ENCODE measurements at places on chromosomes 4 and X.

DNA sequence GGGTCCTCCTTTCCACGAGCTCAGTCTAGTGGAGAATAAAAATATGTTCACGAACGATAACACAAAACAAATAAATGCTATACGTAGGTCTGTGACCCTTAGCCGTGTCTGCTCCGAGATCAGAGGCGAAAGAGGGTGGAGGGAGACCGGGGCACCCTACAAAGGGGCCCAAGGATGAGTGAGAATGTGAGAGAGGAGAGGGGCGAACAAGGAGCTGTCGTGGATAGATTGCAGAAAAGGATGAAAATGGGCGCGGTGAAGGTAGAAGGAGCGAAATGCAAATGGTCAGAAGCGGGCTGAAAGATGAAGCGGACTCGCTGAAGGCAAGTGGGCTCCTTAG is 6.2 kb upstream of the ZBTB33 start:
- no peak for DNase-seq

- DNase-seq: no peak
Observed at GRCh38 chr4:173807347-173807746, 277.3 kb upstream of the HAND2 start.

- no peak for DNase-seq
Observed at GRCh38 chrX:12984603-12985319, 9.9 kb downstream of the TMSB4X start.

GRCh38 chr4:102665527-102665926 is 95.2 kb downstream of the MANBA start:
- no peak for DNase-seq

DNA sequence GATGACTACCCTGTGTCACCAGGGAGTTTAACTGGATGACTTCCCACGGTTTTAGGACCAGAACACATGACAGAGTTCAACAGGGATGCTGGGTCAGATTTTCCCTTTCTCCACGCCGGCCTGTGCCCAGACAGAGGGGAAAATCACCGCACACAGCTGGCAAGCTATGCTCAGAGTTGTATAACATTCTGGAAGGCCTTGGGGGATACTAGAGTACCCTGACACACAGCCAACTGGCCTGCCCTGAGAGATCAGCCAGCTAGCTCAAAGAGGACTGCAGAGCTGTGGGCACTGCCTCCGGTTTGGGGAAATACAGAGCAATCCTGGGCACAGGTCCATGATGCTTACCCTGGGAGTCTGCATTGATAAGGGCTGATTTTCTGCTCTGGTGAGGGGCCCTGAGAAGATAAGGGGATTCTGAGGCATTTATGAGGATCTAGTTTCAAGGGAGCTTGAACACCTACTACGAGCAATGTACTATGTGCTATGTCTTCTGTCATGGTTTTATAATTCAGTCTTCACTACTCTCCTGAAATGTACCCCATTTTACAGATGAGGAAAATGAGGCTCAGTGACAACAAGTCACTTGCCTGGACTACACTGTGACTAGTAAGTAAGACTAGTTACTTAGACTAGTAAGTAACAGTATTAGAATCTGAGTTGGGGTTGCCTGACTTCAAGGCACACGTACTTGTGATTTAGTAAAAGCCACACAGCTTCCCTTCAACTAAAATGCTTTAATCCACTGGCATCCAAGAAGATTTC is 14.7 kb downstream of the C4orf54 start:
- DNase-seq: no peak

GRCh38 chrX:124373348-124373747 is 27.0 kb downstream of the SH2D1A start:
- DNase-seq: no peak

DNA sequence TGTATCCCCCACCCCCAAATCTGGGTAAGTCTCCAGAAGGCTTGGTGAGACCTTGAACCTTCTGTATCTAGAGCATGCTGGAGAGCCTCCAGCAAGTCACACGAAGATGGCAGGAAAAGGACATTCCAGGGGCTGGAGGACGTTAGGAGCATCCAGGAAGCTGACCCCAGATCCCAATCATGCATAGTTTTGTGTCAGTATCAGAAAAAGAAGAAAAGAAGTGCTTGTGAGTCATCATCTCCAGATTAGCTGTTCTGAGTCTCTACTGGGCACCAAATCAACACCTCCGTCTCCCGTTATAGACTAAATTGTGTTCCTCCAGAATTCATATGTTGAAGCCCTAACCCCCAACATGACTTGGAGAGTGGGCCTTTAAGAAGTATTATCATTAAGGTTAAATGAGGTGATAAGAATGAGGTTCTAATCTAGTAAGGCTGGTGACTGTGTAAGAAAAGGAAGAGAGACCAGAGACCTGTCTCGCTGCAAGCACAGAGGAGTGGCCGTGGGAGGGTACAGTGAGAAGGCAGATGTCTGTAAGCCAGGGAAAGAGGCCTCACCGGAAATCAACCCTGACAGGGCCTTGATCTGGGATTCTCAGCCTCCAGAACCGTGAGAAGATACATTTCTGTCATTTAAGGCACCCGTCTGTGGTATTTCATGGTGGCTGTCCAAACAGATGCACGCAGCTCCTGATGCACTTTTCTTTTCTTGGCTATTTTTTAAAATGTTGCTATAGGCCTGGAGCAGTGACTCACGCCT is 38.1 kb upstream of the CLDN24 start:
- DNase-seq: no peak

DNA sequence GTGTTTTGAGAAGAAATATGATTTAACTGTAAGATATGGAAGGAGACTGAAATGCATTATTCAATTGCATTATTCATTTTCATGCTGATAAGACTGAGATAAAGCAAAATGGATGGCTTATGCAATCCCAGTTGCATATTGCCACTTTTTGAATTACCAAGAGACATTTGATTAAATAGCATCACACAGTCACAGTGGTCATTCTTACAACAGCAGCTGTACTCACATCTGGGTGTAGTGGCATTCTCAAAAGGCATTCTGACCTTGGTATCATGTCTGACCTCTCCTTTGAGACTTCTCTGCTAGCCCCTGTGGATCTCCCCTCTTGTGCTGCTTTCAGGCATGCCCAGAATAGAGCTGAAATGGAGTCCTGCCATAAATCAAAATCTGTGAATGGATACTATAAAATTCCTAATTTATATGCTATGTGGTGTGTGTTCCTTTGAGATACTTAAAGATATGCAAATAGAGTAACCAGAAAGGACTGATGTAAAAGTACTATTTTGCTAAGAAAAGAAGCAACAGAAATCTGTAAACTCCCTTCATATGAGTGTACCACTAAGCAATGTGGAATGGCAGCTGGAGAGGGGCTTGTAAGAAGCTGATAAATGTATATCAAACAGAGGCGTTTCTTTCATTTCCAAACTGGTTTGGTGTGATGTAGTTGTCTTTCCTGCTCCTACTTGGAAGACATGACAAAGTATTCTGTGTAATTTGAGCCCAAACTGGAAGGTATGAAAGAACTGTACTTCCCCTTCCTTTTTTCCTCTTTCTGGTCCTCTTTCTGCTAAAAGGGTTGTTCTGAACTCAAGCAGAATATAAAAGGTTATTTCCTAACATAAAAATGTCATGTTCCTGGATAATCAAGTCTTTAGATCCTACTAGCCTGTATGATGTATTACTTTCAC is 25.4 kb upstream of the METAP1 start:
- DNase-seq: no peak

GRCh38 chr4:54746218-54746617 is 88.5 kb downstream of the KIT start:
- no peak for DNase-seq

GRCh38 chr4:96895826-96896225 is 1055.9 kb downstream of the PDHA2 start:
- no peak for DNase-seq

DNA sequence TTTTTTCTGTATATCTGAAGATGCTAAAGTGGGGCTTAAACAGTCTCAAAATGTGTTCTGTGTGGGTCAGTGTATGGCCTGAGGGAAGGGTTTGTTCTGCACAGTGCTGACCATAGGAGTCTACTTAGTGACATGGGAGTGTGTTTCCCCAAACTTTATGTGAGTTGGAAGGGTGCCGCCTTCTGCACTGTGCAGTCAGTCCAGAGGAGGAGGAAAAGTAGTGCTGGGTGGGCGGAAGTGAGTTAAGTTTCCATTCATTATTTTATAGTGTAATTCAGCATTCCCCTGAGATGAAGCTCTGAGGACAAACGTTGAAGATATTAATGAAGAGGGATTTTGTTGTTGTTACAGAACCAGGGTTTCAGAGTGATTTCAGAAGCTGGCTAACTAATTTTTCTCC is 2.9 kb downstream of the CHST7 start:
- no peak for DNase-seq

GRCh38 chr4:123386609-123387008 is 10.0 kb upstream of the SPRY1 start:
- DNase-seq: no peak

GRCh38 chr4:101009471-101009870 is 337.9 kb downstream of the PPP3CA start:
- no peak for DNase-seq

- DNase-seq: no peak
Observed at GRCh38 chr4:3107691-3108121, 33.2 kb downstream of the HTT start.

- no peak for DNase-seq
Observed at GRCh38 chr4:37653601-37654000, 32.6 kb downstream of the RELL1 start.

- DNase-seq: no peak
Observed at GRCh38 chr4:112251019-112251643, 19.5 kb downstream of the AP1AR start.

GRCh38 chrX:121150217-121150616 is 102.8 kb downstream of the GLUD2 start:
- no peak for DNase-seq

DNA sequence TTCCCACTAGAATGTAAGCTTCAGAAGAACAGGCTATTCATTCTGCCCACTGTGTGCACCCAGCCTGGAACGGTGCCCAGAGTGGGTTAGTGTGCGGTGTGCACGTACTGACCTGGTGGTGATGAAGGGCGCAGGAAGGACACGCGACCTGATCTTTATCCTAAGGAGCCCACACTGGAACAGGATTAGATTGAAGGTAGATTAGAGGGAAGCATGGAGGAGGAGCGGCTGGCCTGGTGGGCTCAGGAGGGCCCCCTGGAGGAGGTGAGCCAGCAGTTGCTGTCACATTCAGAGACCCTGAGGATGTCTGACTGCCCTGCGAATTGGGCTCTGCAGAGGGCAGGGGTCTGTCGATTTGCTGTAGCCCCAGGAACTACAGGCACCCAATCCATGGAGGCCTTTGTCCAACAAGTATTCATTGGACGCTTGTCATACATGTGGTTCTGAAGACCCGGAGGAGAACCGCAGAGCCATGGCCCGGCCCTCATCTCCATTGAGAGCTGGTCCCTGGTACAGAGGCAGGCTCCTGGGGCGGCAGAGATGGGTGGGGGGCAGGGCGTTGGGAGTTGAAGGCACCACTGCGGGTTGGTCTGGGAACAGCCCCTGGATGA is 73.2 kb downstream of the HTRA3 start:
- DNase-seq: no peak

- DNase-seq: no peak
Observed at GRCh38 chr4:142913461-142914030, 67.4 kb upstream of the INPP4B start.

- DNase-seq: no peak
Observed at GRCh38 chrX:139691843-139692505, 16.0 kb downstream of the MCF2 start.

- no peak for DNase-seq
Observed at GRCh38 chrX:148609515-148610327, 109.3 kb downstream of the AFF2 start.

DNA sequence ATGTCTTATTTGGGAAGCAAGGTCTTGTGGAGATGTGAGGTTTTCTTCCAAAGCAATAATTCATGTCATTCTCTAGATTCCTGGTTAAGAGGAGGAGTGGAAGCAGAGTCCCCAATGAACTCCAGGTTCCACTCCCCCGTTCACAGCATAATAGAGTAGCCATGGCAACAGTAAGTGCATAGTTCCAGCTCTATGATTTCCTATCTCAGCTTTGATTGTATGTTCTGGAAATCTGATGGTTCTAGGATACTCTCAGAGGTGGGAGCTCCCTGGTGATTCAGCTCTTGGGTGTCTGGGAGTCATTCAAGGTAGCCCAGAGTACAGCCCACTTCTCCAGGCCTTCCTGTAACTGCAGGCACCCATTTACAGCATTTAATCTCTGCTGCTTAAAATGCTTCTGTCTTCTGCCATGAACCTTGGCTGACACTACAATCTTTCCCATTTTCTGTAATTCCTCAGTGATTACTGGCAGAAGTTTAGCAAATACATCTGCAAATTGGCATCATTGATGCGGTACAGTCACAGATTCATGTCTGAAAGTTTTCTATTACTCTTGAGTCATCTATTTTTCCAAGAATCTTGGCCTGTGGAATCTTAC is 242.0 kb downstream of the MAPK10 start:
- DNase-seq: no peak

- DNase-seq: no peak
Observed at GRCh38 chr4:96164814-96165351, 325.0 kb downstream of the PDHA2 start.

GRCh38 chrX:153778684-153779101 is 2.1 kb upstream of the SRPK3 start:
- no peak for DNase-seq

- no peak for DNase-seq
Observed at GRCh38 chr4:101071241-101071640, 276.1 kb downstream of the PPP3CA start.

DNA sequence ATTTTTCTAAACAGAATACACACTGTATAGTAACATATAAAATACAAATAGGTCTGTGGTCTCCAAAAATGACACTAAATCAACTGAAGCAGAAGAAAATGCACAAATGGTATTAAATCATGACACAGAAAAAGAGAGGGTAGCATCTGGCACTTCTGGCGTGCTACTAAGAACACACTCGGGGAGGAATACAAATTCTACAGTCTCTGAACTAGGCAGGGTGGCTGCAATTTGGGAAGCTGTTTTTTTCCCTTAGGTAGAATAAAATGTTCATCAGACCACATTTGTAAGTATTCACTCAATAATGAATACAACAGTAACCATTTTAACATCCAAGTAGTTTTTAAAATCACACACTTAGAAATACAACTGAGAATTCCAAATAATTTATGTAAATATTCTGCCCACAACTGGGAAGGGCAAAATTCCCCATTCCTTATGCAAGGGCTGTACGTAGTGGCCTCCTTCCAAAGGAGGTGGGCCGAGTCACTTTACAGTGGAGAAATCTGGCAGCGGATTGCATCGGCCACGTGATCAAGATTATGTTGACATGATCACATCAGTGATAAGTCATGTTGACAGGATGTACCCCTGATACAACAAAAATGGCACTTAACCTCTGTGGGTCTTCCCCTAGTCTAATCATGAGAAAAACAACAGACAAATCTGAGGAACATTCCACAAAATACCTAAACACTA is 101.1 kb downstream of the TSPAN5 start:
- DNase-seq: no peak

DNA sequence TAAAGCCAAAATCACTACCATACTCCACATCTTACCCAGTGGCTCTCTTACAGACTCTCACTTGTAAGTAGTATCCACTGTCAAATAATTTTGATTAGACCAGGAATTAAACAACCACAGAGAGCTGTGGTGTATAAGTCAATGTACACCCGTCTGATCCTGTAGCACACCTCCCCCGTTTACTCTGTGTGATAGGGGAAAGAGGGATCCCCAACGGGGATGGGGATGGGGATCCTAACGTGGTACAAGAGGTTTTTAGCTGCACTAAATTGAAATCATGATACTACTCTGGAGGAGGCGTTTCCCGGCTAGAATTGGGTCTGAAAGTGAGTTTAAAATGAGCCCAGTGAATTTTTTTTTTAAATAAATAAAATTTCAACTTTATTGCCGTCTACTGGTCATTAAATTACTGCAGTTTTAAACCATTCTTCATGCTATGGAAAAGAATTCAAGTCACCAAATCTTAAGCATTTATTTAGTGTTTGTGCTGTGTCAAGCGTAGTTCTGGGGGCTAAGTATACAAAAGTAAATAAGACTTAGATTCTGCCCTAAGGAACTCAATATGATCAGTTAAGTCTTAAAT is 76.6 kb downstream of the INTS12 start:
- DNase-seq: no peak
